ENCODE measurements at places on chromosomes 3 and 15.

GRCh38 chr3:26280517-26280916, 342.1 kb upstream of the LRRC3B start:
- no peak for DNase-seq

GRCh38 chr15:68797599-68798345, 22.9 kb downstream of the ANP32A start:
- DNase-seq: no peak

- DNase-seq: no peak
These were observed 14.6 kb upstream of the IL17RD start for GRCh38 chr3:57179580-57180410.

GRCh38 chr3:20400281-20400680, 214.3 kb upstream of the SGO1 start:
- no peak for DNase-seq

DNA sequence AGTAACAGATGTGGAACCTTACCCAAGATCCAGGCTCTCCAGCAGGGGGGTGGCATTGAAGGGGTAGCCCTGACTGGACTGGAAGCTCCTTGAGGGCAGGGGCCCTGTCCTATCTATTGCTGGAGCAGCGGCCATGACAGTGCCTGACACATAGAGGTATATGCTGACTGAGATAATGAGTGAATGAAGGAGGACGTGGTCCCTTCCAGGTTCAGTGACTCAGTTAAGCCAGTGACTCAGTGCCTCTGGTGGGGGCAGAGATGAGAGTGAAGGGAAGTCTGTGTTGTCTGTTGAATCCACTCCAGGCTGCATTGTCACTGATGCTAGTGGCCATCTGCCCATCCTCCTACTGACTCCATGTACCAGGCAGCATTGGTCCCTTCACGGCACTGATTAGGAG, 13.0 kb upstream of the CTXND1 start:
- DNase-seq: no peak

- no peak for DNase-seq
These were observed 63.0 kb downstream of the SLTM start for GRCh38 chr15:58870451-58870850.

DNA sequence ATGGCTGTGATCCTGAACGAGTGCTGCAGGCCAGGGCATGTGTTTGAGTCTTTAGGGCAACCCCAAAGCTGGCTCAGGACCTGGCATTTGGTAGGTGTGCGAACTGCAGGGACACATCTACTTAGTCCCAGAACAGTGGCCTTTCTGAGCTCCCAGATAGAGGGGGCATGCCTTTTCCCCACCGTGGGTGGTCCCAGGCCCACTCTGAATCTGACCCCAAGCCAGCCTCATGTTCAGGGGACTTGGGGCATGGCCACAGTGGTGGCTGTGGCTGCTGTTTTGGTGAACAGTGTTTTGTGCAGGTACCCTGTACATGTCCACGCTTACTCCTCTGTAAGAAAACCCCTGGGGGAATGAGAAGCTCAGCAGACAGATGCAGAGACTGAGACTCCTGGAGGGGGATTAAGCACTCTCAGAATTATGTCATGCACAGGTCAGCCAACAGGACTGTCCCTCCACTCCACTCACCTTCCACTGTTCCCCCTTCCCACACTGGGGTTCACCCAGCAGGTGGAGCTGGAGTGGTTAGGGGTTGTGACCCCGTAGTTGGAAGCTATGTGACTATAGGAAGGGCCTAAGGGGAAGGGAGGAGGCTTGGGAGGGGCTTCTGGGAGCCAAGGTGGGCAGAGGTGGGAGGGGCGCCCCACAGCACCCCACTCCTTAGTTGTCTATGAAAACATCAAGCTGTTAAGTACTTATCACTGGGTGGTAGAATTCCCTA, 16.4 kb downstream of the ESYT3 start:
- DNase-seq: no peak

DNA sequence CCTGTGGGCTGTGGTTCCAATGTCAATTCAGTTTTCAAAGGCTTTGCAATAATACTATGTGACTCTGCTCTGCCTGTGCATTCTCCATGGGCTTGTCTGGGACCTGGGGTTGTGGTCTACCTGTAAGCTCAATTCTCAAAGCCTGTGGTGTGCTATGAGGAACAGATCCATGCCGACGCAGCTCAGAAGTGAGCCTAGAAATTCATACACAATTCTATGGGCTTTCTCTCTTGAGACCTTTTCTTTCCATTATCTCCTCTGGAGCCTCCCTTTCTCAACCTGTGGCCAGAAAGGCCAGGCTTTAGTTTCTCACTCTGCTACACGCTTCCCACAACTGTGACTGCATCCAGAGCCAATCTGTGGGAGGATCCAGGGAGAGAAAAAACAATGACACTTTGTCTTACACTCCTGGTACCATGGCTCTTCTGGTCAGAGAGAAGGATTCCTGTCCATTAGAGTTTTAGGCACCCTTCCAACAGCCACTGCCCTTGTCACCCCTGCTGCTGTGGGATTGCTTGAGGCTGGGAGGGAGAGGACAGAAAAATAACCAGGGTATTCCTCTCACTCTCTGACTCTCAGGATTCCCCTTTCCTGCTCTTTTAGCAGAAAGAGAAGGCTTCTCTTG, 34.1 kb upstream of the KLF13 start:
- no peak for DNase-seq

DNA sequence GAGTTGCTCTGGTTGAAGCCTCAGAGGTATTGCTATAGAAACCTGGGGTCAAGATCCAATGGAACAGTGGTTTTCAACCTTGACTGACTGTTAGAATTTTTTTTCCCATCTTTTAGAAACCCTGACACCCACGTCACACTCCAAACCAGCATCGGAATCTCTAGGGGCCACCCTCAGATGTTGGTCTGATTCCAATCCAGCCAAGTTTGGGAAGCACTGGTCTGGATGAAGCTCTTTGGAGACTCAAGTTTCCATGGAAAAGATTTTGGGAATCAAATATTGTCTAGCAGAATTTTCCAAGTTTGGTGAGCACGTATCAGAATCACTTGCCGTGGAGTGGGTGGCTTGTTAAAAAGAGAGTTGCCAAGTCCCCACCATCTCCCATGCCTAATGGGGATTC, 103.8 kb downstream of the THSD4 start:
- DNase-seq: no peak

- no peak for DNase-seq
These were observed 25.5 kb upstream of the ZNF710 start for GRCh38 chr15:89975482-89976245.

- no peak for DNase-seq
These were observed at the start of gene LIPH for GRCh38 chr3:185552358-185552877. Gene LIPH (minus strand): TSS chr3:185552588. CDS start chr3:185552471, 117 bp downstream.

DNA sequence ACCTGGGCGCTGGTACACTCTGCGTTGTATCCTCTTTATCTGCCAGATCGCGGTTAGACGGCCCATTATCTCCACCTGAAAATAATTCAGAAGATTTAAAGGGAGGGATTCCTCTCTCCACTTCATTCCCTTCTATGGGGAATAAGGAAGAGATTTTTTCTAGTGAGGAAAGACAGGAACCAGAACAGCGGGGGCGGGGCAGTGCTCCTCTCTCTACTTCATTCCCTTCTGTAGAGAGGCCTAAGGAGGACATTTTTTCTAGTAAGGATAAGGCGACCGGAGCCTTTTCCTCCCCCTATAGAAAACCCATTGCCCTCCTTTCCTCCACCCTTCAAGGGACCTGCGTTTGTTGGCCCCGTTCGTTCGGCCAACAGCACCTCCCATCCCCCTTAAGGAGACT, 8.3 kb upstream of the LIPH start:
- no peak for DNase-seq

DNA sequence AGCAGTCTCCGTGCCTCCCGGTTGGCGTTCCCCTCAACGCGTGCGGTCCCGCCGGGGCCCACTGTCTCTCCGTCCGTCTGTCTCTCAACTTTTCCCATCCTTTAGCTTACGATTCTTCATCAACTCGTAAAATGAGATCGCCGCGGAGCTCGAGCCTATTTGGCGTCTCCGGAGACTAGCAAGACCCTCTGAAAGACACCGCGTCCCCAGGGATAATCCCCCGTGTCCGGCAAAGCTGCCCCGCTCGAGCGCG, 3.4 kb downstream of the GATA2 start:
- no peak for DNase-seq

DNA sequence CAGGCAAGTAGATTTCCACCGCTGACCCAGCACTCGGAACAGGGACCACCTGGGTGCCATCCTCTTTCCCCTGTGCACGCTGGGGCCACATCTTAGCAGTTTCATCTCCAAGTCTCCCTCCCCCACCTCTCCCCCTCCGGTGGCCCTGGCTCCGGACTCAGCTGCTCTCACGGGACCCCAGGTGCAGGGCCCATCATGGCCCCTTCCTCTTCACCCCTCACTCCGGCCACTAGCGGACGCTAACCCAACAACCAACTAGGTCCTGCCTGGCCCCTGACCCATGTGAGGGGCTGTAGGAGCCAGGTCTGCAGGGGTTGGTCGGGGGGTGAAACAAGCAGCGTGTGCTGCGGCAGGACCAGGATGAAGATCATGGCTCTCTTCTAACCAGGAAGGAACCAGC, 31.3 kb upstream of the IQSEC1 start:
- no peak for DNase-seq

DNA sequence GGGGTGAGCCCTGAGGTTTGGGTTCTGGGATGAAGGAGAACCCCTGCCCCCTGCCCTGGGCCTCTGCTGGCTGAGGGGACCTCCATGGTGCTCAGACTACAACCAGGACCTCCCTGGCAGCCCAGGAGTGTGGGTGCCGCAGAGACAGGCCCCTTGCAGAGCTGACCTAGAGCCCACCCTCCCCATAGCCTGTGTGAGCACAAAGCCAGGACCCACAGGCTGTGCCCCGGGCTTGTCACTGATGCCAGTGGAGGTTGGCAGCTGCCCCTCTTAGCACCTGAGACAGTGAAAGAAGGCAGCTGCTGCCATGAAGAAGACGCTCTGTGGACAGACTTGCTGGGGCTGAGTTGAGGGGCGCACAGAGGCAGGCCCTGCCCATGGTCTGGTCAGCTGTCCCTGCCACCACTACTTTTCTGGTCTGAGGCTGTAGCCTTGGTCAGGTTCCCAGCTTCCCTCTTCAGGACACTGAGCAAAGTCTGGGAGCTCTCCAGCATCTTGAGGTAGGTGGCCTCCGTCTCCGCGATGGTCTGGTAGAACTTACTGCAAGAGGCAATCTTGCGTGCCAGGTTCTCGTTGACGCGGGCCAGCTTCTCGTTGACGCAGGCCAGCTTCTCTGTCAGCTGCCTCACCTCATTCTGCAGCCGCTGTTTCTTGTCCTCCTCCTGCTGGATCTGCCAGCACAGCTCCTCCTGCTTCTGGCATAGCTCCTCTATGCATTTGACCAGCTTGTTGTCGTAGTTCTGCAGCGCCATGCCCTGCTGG, 23.0 kb downstream of the USP4 start:
- no peak for DNase-seq
